ENCODE measurements at places on chromosomes 1 and 21. TPM values are rescaled to one million over a fixed set of nuclear protein-coding genes. Genes with fewer than 3 reads are reported as not detected.

DNAJB4 gene
- 15.2 TPM for total RNA-seq

VPS13D gene
- total RNA-seq, result 67.6 TPM

DNA sequence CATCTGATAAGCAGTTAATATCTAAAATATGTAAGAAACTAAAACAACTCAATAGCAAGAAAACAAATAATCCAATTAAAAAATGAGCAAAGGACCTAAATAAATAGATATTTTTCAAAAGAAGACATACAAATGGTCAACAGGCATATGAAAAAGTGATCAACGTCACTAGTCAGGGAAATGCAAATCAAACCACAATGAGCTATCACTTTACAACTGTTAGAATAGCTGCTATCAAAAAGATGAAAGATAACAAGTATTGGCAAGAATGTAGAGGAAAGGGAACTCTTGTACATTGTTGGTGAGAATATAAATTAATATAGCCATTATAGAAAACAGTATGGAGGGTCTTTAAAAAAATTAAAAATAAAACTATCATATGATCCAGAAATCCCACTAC is 40.7 kb upstream of the NEK7 start:
- peaks cover 6% of the 10 kb centered on the region for H3K27me3 ChIP-seq
- H3K4me3 ChIP-seq, result no peak overlapping the region
- H3K4me1 ChIP-seq, result no peaks in the 10 kb centered on the region
- no peak for DNase-seq

GRCh38 chr1:168907053-168907452 is 178.0 kb upstream of the DPT start:
- no peak overlapping the region for H3K4me3 ChIP-seq
- no peaks in the 10 kb centered on the region for H3K4me1 ChIP-seq
- H3K36me3 ChIP-seq, result no peaks in the 10 kb centered on the region

GRCh38 chr1:78916986-78917385 is 89.5 kb downstream of the ADGRL4 start:
- no peaks in the 10 kb centered on the region for H3K36me3 ChIP-seq
- no peaks in the 10 kb centered on the region for H3K4me1 ChIP-seq
- DNase-seq, result no peak

Data from T-helper 17 cell (primary cell).